ENCODE measurements at places on chromosomes 12 and 14.
A peak's percentile ranks its signal among the peaks of the same experiment; 100 is the strongest.

DNA sequence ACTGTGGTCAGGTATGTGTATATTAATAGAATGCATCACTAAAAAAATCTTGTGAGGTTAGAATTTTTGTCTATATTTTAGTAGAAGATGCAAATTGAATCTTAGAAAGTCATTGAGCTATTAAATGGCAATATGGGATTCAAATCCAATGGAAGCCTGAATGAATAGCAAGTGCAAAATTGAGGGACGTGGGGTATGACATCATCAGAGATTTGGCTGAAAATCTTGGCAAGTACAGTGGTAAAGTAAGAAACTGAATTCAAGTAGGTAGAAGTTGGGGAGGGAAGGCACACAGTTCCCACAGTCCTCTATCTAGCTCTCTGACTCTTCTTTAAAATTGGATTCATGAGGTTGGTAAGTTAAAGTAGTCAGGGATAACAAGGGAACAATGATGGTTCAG, 97.4 kb upstream of the SSTR1 start:
- DNase-seq: no peak

GRCh38 chr12:130339951-130340350, 2.3 kb downstream of the PIWIL1 start:
- no peak for DNase-seq

- DNase-seq: peak; percentile 16
Measured at GRCh38 chr12:119780786-119781434, 96.2 kb downstream of the CIT start.

DNA sequence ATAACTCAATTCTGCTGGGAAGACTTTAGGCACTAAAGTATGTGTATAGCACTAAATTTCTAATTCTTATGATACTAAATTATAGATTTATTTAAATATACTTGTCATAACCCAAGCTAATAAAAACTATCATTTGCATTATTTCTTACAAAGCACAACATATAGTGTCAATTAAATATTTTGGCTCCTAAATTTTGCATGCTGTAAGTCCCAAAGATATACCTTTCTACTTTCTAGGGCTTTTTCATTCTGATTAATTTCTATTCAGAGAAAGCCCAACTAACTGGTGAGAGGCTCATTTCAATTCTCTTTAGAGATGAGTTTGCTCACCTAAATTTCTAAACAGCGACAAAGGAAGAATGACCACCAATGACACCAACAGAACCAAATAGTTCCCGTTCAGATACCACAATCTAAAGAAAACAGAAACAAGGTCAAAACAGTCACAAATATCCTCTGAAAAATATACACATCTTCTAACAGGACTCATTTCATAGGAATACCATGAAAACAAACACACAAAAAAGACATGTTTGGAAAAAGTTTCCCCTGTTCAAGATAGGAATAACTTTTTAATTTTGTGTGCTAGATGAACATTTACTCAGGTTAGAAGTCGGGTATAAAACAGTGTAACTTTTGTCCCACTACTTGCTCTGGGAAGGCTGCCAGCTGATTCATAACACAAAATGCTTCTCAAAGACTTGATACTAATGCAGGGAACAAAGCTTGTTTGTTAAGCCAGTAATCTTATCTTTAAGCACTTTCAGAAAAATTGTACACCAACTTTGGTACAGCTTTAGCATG, 7.6 kb downstream of the SLC38A2 start:
- no peak for DNase-seq

DNA sequence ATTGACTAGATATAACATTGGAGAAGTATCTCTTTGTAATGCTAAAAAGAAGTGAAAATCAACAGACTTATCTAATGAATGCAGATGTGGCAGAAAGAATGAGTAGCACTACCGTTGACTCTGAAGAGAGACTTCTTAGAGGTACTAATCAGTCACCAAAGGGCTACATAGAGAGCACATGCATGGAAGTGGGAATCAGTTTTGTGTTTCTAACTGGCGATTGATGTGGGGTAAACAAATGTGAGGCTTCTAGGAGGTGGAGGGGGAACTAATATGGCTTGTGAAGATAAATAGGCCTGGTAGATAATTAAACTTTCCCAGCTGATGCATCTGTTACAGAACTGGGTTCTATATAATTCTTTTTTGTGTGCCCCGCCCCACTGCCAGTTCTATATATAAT, 10.5 kb downstream of the COCH start:
- DNase-seq: peak; percentile 66

DNA sequence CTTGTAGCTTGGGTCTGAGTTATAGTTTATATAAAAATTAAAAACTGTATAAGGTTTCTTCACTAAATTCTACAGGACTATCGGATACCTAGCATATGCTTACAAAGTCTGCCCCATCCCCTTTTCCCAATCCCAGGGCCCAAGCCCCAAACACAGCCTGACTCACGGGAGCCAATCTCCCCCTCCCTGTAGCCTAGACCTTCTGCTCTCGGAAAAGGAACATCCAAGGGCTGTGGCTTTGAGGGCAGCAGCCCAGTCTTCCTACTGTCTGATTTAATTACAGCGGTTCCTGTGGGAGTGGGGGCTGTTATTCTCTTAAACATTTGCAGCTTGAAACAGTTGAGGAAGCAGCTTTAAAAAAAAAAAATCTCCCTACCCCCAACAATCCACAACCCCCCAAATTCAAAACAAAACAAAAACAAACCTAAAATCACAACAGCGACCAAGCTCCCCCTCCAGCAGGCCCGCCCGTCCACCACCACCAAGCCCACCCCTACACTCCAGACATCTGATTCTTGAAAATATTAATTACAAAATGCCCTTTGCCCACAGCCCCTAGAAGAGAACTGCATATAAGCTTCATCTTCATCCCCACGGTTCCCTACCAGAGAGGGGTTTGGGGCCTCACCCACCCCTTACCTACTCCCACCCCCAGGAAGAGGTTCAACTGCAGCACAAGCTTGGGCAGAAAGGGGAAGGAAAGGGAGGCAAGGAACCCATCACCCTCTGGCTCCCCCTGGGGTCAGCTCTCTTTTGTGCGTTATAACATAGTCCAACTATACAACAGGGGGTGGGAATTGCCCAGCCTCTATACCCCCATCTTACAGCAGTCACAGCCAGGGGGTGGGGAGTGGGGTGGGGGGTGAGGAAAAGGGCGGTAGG, 1.1 kb upstream of the PRKAG1 start:
- DNase-seq: peak; percentile 90

DNA sequence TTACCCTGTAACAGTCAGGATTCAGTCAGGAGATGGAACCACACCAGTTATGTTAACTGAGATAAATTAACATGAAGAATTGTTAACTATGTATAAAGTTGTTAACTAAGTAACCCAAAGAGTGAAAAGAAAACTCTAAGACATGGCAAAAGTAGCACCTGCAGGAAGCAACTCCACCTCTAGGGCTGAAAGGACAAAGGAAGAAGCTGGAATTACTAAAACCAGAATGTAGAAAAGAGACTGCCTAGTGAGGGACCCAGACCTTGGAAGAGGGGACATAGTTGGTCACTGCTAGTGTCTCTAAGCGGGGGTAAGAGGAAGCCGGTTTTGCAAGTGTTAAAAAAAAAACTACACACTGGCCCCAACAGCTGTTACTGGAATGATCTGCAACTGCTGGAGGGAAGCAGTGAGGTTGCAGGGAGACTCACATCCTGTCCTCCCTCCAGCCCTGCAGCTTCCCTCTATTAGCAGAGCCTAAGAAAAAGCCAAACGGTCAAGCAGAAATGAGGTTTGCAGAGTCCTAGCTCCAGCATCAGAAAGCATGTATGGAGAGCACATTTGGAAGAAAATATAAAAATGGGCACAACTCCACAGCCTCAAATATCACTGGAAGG, 39.8 kb downstream of the GPR135 start:
- DNase-seq: no peak

DNA sequence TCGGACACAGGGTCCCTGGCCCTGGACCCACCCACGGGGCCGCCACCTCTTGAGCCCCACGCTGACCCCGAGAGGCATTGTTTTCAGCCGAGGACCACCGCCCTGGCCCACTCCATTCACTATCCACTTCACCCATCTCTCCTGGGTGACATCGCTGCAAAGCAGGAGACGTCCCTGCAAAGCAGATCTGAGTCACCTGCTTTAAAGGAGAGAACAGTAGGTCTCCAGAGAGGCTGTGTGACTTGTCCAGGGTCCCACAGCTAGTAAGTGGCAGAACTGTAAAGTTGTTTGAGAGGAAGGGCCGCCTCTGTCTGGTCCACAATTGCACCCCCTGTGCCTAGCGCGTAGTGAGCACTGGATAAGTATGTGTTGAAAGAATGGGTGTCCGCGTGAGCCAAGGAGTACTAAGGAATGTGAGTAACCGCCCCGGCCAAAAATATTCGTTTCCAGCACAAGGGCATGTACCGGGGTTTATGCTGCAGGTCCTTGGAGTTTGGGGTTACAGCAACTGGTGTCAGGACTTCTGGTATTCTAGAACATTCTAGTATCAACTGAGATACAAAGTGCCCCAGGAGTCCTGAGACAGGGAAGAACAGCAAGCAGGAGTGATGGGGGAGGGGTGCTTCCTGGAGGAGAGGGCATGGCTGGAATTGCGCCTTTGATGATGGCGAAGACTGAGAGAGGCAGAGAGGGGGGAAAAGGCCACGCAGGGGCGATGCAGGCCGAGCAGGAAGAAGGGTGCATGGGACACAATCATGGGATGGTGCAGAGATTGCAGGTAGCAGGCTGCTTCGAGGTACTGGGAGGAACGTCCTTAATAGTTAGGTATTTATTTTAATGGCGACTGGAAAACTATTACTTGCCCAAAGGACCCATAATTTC, 91.1 kb downstream of the SCARB1 start:
- DNase-seq: no peak

- no peak for DNase-seq
Measured at GRCh38 chr12:49292729-49293055, 2.3 kb upstream of the PRPH start.

GRCh38 chr12:32270818-32271710, 128.3 kb upstream of the FGD4 start:
- no peak for DNase-seq

GRCh38 chr12:126708492-126708896, 1558.5 kb upstream of the TMEM132C start:
- DNase-seq: peak; percentile 26

DNA sequence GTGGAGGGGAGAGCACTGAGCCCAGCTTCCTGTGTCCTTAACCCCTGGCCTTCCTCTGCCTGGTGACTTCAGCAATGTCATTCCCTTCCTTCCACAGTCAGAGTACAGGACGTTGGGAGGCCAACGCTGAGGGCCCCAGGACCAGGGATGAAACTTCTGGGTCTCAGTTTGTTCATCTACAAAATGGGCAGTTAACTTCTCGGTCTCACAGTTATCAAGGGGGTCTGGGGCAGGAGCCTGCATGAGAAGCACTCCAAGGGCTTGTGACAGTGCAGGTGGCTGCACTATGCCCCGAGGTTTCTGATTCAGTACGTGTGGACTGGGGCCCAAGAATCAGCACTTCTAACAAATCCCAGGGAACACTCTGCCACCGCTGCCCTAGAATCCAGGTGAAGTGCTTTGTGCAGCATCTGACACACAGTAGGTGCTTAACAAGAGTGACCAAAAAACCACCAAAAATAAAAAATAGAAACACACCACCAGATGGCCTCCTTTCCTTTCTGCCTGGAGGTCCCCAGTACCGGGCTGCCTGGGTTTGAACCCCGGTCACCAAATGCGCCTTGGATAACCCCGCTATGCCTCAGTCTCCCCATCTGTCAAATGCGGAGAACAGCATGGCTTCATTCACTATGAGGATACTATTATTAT, 80.4 kb downstream of the RFLNA start:
- no peak for DNase-seq

GRCh38 chr14:45868863-45869262, 615.9 kb upstream of the MIS18BP1 start:
- DNase-seq: no peak

DNA sequence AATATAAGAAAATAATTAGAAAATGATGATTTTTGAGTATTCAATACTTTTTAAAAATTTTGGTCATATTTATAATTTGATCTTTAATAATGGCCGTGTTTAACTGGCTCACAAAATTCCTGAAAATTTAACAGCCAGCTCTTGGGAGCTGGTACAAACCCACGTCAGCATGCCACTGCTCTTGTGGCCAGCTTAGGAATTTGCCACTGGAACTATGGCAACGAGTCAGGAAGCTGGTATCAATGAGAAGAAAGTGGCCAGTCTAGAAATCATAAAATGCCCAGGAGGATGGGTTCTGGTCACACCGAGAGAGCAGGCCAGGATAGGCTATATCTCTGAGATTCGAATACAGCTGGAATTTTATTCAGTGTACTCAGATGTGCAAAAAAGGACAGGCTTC, 72.2 kb upstream of the PLEKHG3 start:
- no peak for DNase-seq

- peak; percentile 35 for DNase-seq
Measured at GRCh38 chr12:92075425-92075914, 70.2 kb downstream of the BTG1 start.

DNA sequence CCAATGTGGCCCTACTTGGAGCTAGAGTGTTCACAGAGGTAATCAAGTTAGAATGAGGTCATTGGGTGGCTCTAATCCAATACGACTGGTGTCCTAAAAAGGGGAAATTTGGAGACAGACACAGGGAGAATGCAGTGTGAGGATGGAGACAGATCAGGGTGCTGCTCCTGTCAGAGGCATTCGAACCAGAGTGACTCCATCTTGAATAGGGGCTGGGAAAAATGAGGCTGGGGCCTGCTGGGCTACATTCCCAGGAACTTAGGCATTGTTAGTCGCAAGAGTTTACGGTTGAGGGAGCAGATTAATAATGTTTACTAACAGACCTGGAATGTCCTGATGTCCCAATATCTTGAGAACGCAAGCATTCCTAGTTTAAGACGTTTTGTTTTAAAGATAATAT, 20.2 kb downstream of the TNFAIP2 start:
- no peak for DNase-seq

DNA sequence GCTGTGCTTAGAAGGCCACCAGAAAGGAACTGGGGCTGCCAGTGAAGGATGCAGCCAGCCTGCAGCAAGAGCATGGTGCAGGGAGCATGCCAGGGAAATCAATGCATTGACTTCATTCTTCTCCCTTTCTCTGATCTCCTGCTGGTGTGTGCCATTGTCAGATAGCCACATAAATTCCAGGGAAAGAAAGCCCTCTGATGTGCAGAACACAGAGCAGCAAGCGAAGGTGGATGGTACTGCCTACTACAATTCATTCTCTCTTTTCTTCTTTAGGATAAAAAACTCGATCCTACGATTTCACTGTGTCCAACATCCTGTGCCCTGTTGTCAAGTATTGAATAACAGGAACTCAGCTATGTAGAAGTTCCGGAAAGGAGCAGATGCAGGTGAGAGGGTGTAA, 446.7 kb upstream of the TMEM132C start:
- no peak for DNase-seq

- no peak for DNase-seq
Measured at GRCh38 chr14:33030386-33030785, 91.7 kb downstream of the NPAS3 start.

DNA sequence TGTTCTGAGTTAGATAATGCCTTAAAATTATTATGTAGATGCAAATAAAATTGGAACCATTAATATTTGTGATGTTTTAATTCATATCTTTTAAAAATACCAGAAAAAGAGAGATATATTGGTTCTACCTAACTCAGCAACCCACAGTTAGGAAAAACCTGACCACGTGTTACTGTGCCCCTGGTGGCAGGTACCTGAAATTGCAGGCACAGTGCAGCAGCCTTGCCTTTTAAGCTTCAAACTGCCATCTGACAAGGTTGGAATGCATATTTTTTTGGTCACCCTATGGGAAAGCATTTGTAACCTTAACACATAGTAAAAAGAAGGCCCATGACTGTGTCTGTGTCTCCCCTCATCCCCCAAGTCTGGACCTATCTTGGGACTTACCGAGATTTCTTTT, 109.4 kb upstream of the NOS1 start:
- peak; percentile 4 for DNase-seq

GRCh38 chr12:102896067-102896466, 21.0 kb downstream of the PAH start:
- DNase-seq: peak; percentile 32

GRCh38 chr12:12723149-12723680, 6.0 kb downstream of the CDKN1B start:
- DNase-seq: peak; percentile 71
